ENCODE measurements at places on chromosomes 5 and 9. TPM values are rescaled to one million over a fixed set of nuclear protein-coding genes. Genes with fewer than 3 reads are reported as not detected.

The FAM163B gene
- total RNA-seq: 0.90 TPM

DNA sequence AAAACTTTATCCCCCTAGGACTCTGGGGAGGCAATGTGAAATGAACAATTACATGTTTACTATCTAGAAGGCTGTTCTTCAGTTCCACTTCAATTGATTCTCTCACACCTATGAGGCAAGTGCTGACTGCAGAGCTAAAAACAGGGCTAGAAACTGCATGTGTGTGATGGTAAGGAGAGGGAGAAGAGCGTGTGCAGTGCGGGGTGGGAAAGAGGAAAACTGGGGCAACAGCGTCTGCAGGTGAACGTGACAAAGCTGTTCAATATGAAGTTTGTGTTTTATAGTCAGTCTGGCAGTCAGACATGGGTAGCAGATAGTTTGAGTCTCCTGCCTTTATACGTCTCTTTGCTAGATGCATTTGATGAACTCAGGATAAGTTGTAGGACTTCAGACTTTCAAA lies 6.6 kb upstream of the COMMD10 start:
- DNase-seq: no peak

DNA sequence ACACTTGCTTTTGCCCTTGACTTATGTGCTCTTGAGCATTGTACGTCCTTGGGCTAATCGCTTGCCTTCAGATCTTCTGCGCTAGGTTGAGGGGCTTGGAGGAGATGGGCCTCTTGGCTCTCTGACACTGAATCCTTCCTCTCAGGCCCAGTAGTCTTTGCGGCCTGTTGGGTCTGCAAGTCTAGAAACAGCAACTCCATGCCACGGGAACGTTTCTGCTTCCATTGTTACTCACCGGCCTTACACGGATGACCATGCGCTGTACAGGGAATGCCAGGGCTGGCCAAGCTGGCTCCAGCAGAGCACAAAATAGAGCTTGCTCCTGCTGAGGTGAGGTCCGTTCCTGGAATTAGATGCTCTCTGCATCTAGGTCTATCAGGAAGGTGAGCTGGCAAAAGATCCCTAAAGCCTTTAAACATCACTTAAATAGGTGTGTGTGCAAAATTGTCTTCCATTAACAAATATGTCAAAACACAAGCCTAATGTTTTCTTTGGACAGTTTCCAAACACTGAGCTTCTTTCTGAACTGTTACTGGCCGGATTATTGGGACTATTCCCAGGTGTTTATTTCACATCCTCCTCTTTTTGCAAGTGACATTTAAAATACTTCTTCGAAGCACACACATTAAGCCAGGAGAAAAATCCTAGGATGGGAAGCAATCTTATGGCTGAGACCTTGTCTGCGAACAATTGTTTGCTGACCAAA lies 29.7 kb downstream of the DAPK1 start:
- no peak for DNase-seq

DNA sequence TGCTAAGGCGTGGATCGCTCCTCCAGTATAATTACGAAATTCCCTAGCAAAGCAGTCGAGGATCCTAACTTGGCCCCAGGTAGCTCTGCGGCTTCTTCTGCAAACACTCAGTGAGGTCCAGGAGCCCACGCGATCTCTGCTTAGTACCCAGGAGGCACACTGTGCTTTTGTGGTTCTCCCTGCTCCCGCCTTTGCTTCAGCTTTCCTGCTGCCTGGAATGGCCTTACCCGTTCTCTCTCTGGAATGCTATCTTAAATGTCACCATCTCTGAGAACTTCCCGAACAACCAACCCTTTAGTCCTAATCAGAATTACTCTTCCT lies 639 bp downstream of the INVS start:
- DNase-seq: no peak

- no peak for DNase-seq
Measured at GRCh38 chr5:171493646-171494393, 74.4 kb downstream of the FGF18 start.

DNA sequence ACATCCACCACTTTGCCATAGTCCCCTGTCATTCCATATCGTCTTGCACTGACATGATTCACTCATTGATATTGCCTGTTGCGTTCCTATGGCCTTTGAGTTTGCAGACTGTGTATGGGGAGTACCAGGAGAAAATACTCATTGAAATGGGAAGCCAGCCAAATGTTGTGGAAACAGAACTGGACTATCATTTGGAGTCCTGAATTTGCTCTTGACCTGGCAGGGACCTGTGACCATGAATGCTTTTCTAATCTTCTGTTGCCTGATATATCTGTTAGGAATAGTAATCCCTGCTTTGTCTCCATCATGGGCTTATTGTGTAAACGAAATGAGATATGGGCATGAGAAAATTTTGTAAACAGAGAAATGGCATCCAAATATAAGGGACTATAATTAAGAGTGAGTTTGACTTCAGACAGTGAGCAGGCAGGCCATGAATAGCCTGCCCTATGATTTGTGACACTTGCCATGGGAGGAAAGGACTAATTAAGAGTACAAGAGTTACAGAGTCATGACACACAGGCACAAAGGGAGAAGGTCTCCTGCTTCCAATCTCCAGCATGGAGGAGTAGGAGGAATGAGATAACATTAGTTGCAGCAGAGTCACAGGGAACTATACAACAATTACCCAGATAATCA lies 572.9 kb upstream of the SGCD start:
- no peak for DNase-seq

The FOXD4L3 gene
- total RNA-seq: not detected

The PCDHGA7 gene
- 9.6 TPM for total RNA-seq

The OR1B1 gene
- total RNA-seq: 3.0 TPM
